NT2/D1 (cell line): ENCODE measurements at places on chromosomes 2 and 18.

DNA sequence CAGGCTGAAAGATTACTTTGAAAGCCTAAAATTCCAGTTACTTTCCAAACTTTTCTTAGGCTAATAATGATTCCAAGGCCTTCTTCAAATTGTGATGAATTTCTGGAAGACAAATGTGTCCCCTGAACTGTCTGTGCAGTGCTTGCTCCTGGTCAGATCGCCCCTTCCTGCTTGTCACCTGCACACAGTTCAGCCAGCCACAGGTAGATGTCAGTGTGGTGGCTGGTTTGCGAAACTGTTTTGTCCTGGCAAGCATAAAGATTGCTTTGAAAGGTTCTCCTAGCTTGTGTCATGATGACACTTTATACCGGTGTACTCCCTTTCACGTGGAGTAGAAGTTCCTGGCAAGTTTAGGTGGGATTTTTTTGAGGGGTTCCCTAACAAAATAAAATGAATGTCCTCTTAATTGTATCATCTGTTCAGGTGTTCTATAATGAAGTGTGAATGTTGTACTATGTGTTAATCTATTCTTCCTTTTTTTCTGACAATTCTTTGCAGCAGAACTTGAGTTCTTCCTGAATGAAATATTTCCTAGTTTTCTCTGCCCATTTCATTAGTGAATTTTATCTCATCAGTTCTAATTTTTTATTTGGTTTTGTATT lies 298.8 kb downstream of the ZNF407 start:
- peak; percentile 16 for DNase-seq

GRCh38 chr18:36391426-36392145 lies 94.1 kb downstream of the FHOD3 start:
- DNase-seq = no peak

GRCh38 chr2:168652997-168653921 lies 149.2 kb upstream of the NOSTRIN start:
- DNase-seq = no peak

- no peak for DNase-seq
Measured at GRCh38 chr2:24930768-24931167, 10.7 kb upstream of the ADCY3 start.

GRCh38 chr18:48531908-48532307 lies 6.9 kb upstream of the CTIF start:
- DNase-seq = no peak

GRCh38 chr18:32550963-32551362 lies 80.3 kb upstream of the GAREM1 start:
- DNase-seq = no peak
